Colonic mucosa (tissue), 4 donors: ENCODE measurements at places on chromosomes 1 and 21. TPM values are rescaled to one million over a fixed set of nuclear protein-coding genes. Genes with fewer than 3 reads are reported as not detected.

OR2G6 gene
- total RNA-seq: not detected

PIGR gene
- total RNA-seq: 12,164 TPM

VAV3 gene
- 135 TPM for total RNA-seq

PCP4L1 gene
- 0.22 TPM for total RNA-seq

MLLT11 gene
- total RNA-seq: 0.42 TPM

DNA sequence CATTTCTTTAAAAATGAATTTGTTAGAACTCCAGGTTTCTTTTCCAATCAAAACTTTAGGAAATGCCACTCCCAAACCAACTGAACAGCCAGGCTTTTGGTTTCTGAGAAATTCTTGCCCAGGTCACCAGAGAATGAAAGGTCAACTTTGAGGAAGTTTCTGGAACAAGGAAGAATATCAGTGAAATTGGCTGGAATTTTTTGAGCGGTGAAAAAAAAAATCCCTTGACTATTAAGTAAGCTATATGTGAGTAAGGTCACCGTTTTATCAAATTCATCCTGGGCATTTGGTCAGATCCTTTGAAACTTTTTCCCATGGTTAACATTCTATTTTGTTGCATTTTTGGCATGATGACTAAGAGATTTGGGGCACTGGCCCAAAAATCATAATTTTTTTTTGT is 469.3 kb downstream of the LTN1 start:
- DNase-seq: no peak

DNA sequence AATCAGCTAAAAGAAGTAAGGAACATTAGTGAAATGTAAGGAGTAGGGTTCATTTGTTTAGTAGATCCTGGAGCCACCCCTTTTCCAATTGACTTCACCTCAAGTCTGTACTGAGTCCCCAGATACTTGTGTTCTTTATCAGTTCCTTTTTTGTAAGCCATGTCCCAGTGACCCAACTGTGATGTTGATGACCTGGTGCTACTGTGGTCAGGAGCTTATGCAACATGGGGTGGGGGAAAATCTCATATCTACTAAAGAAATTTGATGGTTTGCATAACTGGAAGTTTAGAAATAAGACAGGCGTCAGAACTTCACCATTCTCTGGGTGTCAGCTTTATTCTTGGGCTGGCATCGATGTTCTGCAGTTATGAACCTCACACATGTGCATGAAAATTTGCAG is 120.5 kb downstream of the LRRC7 start:
- DNase-seq: no peak

- no peak for DNase-seq
Observed at GRCh38 chr1:18687273-18687672, 56.6 kb downstream of the PAX7 start.

GRCh38 chr1:6580593-6581409 is 1.0 kb downstream of the ZBTB48 start:
- peak; percentile 29 for DNase-seq

DNA sequence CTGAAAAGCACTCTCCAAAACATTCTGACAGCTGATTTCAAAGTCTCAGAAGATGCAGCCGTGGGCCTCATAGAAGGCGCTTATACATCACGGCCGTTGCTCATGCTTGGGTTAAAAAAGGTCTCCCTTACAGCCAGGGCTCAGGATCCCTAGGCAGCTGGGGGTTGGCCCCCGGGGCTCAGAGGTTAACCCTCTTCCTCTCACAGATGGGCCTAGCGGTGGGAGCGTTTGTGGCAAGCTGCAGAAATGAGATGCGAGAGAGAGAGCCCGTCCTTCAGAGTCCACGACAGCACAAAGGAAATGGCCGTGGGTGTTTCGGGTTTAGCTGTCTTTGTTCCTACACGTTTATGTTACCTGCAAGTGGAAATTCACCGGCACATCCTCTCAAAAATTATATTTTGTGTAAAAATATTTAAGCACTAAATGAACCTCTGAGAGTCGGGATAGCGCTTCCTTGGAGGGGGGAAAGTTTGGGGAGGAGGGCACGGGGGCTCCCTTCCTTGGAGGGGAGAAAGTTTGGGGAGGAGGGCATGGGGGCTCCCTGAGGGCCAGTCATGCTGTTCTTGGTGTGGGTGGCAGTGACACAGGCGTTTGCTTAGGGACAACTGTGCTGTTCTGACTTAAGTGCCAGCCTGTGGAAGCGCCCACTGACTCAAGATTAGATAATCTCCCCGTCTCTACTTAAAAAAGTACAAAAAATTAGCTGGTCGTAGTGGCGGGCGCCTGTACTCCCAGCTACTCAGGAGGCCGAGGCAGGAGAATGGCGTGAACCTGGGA is 20.5 kb upstream of the PRDM15 start:
- no peak for DNase-seq

- DNase-seq: no peak
Observed at GRCh38 chr21:42733037-42733627, 79.7 kb downstream of the PDE9A start.

GRCh38 chr1:167440776-167441175 is 77.6 kb downstream of the CD247 start:
- peak; percentile 16 for DNase-seq

DNA sequence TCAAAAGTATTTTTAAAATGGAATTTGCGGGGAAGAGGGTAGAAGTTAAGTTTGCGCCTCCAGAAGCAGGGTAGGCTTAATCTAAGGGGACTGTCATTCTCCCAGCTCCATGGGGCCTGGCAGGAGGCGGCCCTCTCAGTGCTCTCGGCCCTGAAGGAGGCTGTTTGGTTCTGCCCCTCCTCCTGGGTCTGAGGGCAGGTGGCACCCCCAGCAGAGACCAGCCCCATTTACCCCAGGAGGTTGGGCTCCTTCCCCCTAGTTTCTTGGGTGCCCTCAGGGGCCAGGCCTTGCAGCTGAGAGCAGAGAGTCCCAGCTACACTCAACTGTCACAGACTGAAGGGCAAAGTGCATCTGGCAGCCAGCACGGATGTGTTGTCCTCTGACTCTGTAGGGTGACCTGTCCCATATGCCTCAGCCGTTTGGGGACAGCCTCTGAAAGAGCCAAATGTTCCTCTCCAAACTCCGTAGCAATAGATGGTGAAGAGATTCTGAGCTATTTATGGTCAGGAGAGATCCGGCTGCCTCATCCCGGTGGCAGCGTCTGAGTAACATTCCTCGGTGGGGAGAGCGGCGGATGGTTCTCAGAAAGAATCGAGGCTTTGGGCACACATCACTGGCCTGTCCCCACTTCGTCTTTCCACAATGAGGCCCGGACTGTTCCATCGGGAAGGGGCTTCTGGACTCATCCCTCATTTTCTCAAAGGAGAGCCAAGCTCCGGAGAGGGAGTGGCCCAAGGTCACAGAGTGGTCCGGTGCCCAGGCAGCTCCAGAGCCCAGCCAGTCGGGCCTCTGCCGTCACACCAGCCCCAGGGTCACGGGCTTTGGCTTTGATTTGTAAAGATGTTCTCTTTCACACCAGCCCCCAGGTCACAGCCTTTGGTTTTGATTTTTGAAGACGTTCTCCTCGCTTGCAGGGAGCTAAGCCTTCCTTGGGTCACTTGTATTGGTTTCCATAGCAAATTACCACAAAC is 424.2 kb upstream of the VAMP3 start:
- DNase-seq: no peak

- no peak for DNase-seq
Observed at GRCh38 chr1:234975122-234975940, 153.3 kb downstream of the TOMM20 start.

DNA sequence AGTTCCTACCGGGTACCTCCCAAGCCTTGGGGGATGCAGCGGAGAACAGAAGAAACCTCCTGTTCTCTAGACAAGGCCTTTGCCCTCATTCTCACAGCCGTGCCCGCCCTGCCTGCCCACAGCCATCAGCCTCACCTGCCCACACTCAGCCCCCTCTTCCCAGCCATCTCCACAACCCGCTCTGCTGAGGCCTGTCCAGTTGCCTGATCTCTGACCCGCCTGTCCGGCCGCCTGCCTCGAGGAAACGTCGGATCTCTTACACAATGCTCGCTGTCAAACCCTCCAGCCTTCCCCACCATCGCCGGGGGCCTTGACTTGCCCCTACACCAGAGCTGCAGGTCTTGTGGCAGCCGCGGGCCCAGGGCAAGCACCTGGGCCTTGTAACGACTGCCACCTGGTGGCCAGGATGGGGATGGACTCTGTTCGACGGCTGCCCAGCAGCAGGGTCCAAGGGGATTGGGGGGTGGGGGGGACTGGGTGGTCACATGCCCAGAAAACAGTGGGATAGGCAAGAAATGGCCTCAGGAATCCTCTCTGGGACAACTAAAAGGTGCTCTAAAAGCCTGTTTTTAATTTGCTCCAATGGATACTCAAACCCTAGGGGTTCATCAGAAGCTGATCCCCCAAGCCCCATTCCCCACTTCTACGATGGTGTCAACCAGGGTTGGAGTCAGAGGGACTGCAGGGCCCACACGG is 31.0 kb downstream of the SLC45A1 start:
- peak; percentile 65 for DNase-seq

- peak; percentile 85 for DNase-seq
Observed at GRCh38 chr1:150234566-150235293, 1.2 kb downstream of the ANP32E start.

DNA sequence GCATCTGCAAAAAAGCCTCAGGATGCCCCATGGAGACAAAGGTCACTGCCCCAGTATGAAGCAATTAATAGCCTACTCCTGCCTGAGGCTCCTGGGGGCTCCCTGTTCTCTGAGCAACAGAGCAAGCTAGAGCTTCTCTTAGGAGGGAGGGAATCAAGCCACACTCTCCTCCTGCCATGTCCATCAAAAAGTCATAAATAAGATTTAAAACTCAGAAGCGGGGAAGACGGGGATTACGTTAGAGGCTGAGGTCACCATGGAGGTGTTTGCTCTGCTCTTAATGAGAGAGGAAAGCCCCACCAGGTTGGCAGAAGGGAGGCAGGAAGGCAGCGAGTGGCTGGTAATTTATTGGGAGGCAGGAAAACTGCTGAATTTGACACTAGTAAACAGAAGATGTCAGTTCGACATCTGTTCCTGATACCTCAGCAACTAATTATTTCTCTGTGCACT is 98.4 kb upstream of the TNR start:
- no peak for DNase-seq

- DNase-seq: no peak
Observed at GRCh38 chr1:38585971-38586370, 273.6 kb downstream of the RRAGC start.

DNA sequence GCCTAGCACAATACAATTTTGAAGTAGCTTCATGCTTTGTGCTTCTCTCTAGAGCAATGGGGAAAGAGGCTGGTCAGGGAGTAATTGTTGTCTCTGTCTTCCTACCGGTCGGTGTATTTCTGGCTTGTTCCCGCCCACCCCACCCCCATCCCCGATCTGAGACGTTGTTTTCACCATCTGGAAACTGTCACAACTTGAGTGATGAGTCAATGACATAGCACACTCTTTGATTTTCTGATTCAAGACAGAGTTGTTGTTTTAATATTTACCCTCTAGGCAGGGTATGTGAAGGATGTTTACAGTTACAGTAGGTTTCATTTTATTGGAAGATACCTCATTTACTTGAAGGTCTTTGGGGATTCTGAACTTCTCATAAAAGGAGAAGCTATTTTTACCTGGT is 7.0 kb downstream of the IL12RB2 start:
- no peak for DNase-seq

DNA sequence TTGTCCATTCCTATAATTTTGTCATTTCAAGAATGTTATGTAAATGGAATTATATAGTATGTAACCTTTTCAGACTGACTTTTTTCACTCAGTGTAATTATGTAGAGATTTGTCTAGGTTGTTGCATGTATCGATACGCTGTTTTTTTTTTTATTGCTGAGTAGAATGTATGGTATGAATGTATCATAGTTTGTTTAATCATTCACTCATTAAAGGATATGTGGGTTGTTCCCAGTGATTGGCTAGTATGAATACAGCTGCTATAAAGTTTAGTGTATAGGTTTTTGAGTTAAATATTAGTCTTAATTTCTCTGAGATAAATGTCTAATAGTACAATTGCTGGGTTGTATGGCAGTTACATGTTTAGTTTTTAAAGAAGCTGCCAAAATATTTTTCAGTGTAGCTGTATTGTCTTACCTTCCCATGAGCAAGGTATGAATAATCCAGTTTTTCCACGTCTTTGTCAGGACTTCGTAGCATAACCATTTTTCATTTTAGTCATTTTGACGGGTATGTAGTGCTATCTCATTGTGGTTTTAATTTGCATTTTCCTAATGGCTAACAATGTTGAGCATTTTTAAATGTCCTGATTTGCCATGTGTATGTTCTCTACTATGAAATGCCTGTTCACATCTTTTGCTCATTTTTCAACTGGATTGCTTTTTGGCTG is 22.4 kb downstream of the CASQ2 start:
- DNase-seq: no peak

GRCh38 chr1:221454096-221454495 is 287.8 kb downstream of the DUSP10 start:
- DNase-seq: no peak
